NB4 (cell line): ENCODE measurements at places on chromosomes 5 and 9.

DNA sequence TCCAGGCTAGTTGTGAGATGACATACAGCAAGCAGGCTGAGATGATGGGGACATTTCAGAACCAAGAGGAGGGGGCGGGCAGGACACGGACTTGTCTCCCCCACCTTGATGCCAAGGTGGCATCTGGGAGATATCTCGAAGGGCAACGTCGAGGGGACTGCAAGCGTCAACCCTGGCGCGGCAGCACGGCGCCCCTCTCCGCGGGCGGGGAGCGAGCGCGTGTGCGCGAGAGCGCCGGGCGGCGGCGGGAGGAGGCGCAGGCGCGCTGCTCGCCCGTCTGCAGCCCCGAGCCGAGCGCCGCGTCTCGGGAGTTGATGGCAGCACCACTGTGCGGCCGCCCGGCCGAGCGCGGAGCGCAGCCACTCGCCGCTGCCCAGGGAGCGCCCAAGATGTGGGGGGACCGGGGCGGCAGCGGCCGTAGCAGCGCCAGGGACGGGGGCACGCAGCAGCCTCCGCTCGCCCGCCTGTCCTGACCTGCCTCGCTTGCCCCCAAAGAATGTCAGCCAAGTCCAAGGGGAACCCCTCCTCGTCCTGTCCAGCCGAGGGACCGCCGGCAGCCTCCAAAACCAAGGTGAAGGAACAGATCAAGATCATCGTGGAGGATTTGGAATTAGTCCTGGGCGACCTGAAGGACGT is at the start of gene PRR16:
TSS of gene PRR16 (plus strand) at position 310 of the 636 bp plus-strand sequence.
- peak; percentile 30 for DNase-seq

- DNase-seq, result no peak
Observed at GRCh38 chr9:121556580-121556979, 56.9 kb upstream of the GGTA1 start.

GRCh38 chr9:70466976-70467561 is 52.6 kb upstream of the KLF9 start:
- no peak for DNase-seq

DNA sequence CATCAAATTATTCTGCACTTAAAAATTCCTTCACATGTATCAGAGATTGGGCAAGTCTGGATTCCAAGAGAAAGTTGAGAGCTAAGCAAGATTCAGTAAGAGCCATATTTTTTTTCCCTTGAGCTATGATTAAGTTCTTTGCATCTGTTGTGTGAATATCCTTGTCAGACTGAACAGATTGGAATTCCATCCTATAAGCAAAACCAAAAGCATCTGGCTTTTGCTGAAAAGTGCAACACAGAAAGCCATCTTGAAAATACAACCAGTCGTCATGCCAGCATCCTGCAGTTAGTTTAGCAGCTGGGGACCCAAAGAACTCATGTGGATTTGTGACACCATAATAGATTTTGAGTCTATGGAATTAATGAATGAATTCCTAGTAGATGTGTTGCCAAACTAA is 316.9 kb downstream of the MTRR start:
- DNase-seq, result no peak

GRCh38 chr9:137454145-137454596 is 5.0 kb downstream of the NSMF start:
- DNase-seq, result peak; percentile 49

- no peak for DNase-seq
Observed at GRCh38 chr9:81396528-81396927, 292.8 kb downstream of the TLE1 start.

GRCh38 chr5:1867114-1867814 is 15.5 kb downstream of the IRX4 start:
- DNase-seq, result no peak

DNA sequence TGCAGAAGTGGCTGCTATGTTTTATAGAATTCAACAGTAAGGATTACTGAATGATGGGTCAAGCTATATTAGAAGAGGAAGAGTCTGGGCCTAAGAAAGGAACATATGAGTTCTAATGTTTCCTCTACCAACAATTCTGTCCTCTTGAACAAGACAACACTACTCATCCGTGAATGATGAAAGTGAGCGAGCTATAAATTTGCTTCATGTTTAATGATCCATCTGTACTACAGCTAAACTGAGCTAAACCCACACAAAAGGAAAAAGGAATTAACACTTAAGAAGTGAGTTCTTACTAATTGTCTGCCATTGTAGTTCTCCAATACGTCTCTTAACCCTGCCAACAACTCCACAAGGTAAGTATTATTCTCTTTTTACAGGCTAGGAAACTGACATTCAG is 204.4 kb downstream of the GLIS3 start:
- DNase-seq, result no peak

GRCh38 chr5:999724-1000123 is 8.9 kb upstream of the NKD2 start:
- DNase-seq, result no peak

GRCh38 chr5:117701062-117701461 is 1126.4 kb upstream of the SEMA6A start:
- DNase-seq, result no peak

DNA sequence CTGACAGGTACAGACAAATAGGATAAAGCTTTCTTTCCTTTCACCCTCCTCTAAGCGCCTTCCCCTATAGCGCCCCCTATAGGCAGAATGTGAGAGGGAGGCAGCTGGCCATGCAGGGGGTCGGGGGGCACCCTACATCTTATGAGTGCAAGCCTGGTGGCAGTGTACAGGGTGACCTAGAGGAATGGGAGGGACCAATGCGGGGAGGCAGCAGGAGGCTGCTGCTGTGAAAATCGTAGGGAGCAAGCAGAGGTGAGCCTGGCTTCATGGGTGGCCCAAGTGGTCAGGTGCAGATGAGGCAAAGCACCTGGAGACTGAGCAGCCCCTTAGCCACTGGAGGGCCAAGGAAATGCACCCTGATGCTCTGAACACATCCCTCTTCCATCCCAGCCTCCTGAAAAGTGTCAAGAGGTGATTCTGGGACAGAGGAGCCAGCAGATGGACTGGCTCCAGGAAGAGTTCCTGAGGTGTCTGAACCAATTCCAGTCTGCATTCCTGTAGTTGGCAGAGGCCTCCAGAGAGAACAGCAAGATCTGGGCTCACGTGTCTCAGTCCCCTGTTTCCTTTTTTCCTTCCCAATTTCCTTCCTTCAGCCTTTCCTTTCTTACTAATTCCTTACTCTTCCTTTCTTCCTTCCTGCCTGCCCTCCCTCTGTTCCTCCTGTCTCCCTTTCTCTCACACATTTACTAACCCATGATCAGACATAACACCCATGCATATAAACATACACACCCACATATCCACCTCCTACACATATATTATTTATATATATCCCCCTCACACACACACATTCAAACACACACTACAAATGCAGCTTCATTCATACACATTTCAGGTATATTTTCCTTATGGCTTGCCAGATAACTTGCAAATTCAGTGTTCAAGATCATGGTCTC is 32.8 kb upstream of the GALNT10 start:
- peak; percentile 9 for DNase-seq

- DNase-seq, result no peak
Observed at GRCh38 chr5:104815212-104815611, 1252.6 kb upstream of the NUDT12 start.

- DNase-seq, result no peak
Observed at GRCh38 chr9:121921444-121921843, 171.7 kb downstream of the TTLL11 start.

- DNase-seq, result no peak
Observed at GRCh38 chr9:13956107-13956506, 357.8 kb downstream of the NFIB start.

DNA sequence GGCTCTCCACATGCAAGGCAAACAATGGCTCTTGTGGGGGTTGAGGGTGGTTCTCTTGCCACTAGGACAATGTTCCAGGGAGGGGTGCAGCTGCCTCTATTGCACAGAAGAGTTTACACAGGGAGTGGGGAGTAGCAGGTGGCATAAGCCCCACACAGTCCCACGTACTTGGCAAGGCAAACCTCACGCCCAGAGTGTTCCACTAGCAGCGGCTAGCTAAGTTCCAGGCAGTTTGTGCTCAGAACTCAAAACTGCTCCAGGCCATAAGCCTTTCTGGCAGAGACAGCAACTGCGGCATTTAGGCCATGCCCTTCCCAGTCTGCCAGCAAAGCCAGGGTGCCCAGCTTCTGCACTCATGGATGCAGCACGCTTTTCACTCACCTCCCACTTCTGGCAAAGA is 29.0 kb upstream of the BTNL3 start:
- DNase-seq, result no peak

- no peak for DNase-seq
Observed at GRCh38 chr9:97508852-97509251, 7.4 kb downstream of the TMOD1 start.

DNA sequence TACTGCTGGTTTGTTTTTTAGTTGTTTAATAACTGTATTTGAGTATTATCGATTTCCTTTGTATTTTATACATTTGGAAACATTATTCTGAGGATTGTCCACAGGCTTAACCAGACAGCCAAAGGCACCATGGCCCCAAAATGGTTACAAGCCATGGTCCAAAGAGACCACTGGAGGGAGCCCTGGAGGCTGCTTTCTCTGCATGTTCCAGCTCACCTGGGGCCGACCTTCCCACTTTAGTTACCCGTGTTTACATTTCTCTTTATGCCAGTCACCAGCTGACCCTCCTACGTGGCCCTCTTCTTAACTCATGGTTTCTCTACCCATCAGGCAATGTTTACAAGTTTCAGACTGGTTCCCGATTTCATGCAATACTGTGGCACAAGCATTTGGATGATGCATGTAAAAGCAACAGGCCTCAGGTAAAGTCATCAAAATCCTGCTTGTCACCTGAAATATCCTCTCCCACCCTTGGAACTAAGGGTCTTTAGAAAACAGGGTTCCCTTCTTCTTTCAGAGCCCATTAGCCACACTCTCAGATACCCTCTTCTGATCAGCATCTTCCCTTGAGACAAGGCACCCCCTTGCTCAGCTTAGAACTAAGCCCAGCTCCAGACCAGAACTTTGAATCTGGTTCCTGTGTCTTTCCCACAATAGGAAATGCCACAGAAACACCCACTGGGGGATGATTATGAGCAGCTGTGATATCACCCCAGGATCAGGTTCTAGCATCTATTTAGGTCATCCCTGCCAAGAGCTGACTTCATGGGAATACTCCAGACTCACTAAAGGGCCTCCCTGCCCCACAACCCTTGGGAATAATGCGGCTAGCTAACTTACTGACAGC is 49.9 kb upstream of the GARNL3 start:
- peak; percentile 54 for DNase-seq

DNA sequence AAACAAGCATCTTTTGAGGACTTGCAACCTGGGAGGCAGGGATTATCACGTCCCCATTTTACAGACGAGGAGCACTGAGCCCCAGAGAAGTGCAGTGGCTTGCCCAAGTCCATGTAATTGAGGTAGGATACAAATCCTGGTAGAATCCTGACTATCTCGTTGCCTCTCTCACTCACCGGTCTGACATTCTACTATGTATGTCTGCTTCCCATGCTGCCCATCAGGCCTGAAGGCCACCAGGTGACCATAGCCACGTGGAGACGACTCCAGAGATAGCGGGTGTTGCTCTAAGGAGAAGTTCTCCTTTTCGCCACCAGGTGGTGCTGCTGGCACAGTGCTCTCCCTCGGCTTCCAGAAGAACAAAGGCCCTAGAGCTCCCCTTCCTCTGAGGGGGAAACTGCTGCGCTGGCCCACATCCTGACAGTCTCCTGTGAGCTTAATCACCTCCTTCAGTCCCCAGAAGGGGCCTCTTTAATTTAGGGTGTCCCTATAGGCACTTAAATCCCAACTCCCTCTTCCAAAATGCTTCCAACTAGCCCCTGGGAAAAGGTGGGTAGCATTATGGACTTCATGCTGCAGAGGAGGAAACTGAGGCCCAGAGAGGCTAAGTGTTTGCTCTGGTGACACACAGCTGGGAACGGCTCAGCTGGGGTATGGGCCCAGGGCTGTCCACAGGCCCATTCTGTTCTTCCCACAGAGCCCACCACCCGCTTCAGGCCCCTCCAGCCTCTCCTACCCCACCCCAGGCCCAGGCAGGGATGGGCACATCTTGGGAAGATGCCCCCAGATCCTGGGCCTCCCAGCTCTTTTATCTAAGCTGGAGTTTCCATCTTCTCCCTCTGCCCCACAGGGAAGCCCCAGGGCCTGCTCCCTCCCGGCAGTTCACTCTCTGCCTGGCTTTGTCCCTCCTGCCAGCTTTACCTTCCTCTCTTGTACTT is 6.4 kb downstream of the SLC34A1 start:
- peak; percentile 86 for DNase-seq

- DNase-seq, result no peak
Observed at GRCh38 chr9:37596504-37596903, 4.1 kb upstream of the TOMM5 start.

GRCh38 chr5:10760921-10761184 is 181 bp downstream of the DAP start:
- DNase-seq, result no peak

DNA sequence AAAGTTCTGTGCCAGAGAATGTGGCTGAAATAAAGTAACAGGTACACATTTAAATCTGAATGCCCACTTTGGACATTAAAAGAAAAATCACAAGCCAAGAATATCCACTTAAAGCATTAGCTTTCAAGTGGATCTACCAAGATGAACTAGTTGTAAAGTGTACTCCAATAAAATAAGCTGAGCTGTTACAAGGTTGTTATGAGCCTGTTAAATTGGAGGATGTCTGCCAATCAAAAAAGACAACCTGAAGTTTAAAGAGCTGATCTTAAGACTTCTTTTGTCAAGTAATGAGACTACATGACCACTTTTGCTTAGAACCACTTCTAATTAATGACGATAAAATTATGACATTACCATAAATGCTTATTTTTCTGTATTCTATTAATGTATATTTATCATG is 2.4 kb downstream of the FAM200C start:
- no peak for DNase-seq

DNA sequence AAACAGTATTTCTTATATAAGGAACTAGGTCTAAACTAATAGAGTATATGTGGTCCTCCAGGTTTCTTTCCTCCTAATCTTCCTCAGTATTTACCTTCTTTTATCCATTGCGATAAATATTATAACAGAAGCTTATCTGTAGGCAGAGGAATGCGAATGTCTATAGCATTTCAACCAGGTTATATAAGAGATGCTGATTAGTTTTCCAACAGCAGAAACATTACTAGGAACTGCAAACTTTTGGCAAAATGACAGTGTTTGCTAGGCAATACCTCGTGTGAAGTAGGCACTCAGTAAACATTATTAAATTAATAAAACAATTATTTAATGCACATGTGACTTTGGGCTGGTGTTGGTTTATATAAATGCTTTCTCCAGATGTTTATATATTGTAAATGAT is 206.5 kb downstream of the GABRB2 start:
- no peak for DNase-seq
